ENCODE measurements at places on chromosomes 16 and 17.

DNA sequence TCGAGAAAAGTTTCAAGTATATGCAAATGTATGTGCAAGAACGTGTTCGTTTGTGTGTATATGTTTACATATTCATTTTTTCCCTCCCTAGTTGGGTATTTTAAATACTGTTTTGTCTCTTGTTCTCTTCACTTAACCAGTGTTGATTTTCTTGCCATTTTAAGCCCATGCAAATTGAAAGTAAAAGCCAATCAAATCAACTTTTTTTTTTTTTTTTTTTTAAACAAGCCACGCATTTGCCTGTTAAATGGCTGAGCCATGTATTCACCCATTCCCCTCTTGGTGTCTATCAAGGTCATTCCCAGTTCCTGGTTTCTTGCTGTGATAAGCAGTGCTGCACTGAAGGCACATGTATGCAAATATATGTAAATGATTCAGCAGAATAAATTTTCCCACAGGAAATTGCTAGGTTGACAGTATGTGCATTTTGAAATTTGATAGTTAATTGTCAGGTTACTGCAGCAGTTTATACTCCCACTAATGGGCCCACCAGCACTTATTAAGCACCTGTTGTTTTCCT, 12.2 kb downstream of the ABCC1 start:
- DNase-seq = no peak

DNA sequence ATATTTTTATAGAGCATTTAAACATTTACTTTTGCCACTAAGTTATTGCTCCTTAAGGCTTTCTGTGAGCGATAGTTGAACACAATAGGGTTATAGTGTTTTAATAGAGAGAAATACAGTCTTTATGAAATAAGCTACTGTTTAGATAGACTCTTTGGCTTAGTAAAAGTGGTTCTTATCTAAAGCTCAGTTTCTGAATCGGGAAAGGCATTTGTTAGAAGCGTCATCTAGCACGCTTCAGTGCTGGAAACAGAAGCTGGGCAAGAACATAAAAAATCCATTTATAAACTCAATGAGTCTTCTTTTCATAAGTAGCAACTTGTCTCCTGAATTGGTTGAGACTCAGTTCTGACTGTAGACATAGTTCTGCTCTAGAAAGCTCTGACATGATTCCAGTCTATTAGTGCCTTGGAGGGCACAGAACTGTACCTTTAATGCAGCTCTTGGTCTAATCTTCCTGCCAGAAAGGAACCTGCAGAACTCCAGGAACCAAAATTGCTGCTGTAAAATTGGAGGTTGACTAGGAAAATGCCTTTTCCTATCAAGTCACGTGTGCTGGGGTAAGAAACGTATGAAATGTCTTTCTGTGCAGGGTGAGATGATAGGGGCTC, 55.4 kb upstream of the DNAJA2 start:
- no peak for DNase-seq

DNA sequence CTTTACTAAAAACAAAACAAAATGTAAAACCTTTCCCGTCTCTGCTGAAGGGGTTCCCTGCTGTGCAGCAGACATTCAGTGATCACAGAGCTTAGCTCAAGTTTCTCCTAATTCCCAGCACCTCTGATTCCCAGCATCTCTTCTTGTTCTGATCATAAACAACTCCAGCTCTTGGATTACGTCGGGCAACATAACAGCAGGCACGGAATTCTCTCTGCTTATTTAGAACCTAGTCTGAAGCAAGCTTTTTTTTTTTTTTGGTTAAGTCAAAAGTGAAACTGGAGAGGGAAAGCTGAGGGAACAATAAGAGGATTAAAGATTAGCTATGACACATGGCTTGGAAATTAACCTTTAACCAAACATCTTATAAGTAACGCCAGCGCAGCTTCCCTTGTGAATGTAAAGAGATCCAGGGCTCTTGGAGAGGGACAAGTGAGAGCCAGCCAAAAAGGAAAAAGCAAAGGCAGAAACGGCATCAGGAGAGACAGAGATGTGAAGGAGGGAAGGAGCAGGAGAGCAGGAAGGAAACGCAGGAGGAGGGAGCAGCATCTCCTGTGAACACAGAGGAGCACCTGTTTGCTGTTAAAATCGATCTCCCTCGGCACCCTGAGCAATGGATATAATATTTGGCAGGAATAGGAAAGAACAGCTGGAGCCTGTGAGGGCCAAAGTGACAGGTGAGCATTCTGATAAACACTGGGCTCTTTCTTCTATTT, at the start of gene BCO1:
BCO1 (plus strand) TSS at position 394 of the 716 bp plus-strand sequence; CDS start at position 614, 220 bp downstream.
- no peak for DNase-seq

GRCh38 chr17:80413771-80414507, 1.0 kb upstream of the ENDOV start:
- peak; percentile 8 for DNase-seq

DNA sequence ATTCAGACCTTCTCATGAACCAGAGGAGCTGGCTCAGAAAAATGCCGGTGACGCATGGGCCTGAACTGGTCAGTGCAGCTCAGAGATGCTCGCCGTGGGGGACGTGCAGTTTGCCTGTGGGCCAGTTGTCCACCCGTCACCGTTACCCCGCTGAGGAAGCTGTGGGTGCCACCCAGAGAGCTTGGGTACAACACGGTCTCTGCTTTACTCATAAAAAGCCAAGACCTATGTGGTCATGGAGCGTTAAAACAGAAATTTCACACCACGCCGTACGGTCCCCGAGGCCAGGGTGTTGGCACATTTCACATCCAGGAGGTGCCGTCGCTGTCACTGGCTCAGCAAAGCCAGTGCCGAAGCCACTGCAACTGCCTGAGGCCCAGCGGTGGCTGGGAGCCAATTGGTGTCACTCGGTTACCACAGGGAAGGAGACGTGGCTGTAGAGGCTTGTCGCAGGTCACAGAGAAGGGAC, 120.9 kb downstream of the METRNL start:
- no peak for DNase-seq

- no peak for DNase-seq
These were observed 268.5 kb downstream of the CBLN1 start for GRCh38 chr16:49012961-49013726.

GRCh38 chr17:70622368-70623260, 453.3 kb downstream of the KCNJ2 start:
- DNase-seq = peak; percentile 32

- DNase-seq = no peak
These were observed 53.2 kb upstream of the SIAH1 start for GRCh38 chr16:48438414-48438813.

DNA sequence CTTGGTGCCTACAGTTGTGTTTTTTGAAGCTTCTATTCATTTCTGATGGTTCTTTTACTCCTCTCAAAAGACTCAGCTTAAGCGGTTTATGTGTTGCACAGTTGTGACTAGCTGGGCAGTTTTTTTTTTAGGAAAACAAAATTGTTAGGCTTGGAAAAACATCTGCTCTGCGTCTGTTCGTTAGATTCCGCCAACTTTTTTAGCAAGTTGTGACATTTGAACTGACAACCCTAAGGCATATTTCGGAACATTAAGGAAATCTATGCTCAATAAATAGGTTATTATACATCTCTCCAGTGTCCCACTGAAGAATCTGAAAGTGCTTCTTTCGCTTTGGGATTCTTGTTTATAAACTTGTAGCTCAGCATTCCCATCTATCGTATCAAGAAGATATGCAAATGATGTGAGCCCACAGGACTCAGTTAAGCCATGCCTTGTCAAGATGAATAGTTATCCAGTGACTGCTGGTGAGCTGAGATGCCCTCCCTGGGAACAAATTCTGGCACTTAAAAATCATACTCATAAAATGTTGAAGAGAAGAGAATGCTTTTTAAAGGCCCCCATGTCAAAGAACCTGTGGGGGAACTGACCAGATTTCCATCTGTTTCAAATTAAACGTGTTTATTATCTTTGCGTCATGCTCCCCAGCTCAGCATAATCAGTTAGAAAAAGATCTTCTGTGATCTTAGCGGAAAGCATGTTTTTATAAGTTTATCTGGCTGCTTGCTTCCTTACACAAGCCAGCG, 109.0 kb upstream of the FAM20A start:
- no peak for DNase-seq

DNA sequence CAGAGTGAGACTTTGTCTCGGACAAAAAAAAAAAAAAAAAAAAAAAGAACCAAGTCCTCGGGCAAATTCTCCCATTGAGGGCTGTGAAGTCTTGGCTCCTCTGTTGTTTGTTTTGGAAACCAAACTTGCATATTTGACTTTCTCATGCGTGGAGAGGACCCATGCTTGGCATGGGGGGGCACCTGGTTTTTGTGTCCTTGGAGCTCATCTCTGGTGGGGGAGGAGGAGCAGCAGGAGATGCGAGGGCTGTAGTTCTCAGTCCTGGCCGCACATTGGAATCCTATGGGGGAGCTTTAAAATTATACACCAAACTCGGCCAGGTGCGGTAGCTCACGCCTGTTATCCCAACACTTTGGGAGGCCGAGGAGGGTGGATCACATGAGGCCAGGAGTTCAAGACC, 74.5 kb downstream of the ABCC6 start:
- no peak for DNase-seq

DNA sequence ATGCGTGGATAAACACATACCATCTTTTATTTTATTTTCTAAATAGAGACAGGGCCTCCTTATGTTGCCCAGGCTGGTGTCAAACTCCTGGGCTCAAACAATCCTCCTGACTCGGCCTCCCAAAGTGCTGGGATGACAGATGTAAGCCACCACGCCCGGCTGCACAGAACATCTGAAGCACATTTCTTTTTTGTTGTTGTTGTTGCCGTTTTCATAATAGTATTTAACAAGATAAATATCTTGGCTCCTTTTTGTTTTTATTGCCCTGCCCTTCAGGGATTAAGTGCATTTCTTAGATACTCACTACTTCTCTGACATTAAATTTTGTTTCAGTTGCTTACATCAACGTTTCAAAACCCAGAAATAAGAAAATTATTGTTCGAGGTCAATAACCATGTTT, 37.4 kb downstream of the ANKRD11 start:
- DNase-seq = no peak

Data from nucleus accumbens (tissue), 56 donors.